ENCODE measurements at places on chromosomes 12 and 14.
A peak's percentile ranks its signal among the peaks of the same experiment; 100 is the strongest.

- no peak for DNase-seq
These were observed 95.0 kb upstream of the OTX2 start for GRCh38 chr14:56905282-56905681.

- DNase-seq: peak; percentile 32
These were observed 2.6 kb downstream of the KIAA0586 start for GRCh38 chr14:58430156-58430555.

DNA sequence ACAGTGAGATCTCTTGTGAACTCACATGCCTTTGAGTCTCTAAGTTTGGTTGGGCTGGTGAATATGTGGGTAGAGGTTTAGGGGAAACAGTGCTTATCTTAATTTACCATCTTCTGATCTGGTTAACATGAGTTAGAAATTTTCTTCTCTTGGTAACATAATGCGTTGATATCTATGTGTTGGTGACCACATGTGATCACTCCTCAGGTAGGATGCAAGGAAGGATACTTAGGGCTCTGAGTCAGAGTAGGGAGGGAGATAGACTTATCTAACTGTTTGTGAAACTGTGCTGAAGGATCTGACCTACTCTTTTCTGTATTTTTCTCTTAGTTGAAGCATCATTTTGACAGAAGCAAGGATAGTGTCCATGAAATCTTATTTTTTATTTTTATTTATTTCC lies 23.1 kb downstream of the FAM234B start:
- no peak for DNase-seq

DNA sequence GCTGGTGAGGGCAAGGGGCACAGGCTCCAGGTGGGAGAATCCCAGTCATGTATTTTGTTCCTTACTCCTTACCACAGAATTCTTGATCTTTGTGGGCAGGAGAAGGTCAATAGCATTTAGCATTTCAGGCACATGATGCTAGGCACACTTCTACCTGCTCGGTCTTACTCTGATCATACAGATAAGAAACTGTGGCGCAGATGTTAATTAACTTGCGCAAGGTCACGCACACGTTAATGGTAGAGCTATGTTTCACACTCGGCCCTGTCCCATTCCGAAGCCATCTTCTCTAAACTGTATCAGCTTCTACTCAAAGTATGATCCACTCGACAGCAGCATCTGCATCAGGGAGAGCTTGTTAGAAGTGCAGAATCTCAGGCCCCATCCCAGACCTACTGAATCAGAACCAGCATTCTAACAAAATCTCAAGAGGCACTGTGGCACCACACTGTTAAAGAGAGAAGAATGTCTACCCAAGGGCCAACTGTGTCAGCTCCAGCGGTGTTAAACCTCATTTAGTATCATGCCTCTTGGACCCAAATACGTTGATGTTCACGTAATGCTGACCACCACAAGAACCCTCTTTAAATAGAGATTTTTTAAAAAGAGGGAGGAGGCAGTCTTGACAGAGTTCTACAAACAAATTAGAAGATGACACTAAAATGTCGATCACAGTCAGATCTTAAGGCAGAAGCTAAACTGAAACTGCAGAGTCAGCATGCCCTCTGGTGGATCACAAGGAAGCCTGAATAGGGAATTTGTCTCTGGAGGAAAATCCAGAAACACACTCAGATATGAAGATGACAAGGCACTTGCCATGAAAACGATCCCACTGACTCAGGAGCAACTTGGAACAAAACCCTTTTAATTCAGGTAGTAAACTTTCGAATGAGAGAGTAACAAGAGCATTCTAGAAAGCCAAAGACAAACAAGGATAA lies 7.3 kb downstream of the STXBP6 start:
- peak; percentile 50 for DNase-seq

DNA sequence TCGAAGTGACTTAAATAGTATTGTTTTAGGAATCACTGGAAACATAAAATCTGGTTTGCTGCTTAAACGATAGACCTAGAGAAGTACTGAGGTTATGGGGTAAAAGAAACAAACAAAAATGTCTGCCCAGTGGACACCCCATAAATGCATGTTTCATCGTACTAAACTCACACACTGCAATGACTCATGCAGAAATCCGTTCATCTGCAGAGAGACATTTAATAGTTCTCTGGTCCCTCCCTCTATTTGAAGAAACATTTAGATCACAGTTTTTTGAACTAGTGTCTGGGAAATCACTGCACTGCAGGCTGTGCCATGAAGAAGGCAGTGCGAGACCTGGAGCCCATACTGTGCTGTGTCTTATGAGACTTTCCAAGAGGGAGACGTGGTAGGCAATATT lies 25.5 kb downstream of the SLC17A8 start:
- no peak for DNase-seq

DNA sequence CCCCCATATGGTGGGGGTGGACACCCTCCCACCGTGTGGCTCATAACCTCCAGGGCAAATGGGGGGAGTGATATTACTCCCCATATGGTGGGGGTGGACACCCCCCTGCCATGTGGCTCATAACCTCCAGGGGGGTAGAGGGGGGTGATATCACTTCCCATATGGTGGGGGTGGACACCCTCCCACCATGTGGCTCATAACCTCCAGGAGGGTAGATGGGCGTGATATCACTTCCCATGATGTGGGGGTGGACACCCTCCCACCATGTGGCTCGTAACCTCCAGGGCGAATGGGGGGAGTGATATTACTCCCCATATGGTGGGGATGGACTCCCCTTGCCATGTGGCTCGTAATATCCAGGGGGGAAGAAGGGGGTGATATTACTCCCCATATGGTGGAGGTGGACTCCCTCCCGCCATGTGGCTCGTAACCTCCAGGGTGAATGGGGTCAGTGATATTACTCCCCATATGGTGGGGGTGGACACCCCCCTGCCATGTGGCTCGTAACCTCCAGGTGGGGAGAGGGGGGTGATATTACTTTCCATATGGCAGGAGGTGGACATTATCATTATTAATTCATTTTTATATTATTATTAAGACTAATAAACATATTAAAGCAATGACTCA lies 51.2 kb upstream of the OXA1L start:
- DNase-seq: no peak

DNA sequence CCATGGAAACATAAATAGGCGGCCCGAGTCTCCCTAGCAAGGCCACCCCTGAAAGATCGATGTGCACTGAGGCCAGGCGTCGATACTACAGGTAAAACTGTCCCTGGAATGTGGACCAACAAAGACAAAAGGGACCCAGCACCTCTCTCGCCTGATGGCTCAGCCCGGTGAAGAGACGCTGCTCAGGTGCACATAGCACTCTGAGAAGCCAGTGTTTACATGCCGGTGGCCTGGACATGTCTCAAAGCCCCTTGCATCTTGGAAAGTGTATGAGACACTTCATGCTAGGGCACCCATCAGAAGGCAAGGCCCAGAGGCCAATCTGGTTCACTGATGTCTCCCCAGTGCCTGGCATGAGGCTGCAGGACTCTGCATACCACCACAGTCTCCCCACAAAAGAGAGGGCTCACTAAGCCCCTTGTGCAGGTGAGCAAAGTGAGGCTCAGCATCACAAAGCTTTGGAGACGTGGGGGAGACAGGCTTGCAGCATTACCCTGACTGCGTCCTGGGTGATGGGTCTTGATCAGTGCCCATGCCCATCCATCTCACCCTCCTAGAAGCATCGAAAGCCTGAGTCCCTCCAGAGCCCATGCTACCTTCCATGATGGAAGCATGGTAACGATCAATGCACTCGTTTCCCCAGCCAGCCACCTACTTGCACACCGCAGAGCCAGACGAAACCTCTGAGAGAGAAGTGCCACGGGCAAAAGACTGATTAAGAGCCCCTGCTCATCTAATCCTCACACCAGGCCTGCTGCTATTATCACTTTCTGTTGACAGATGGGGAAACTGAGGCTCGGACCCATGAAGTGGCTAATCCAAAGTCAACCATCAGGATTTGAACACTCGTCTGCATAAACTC lies 16.1 kb downstream of the BCL11B start:
- DNase-seq: no peak

GRCh38 chr12:31597066-31597465 lies 6.1 kb upstream of the DENND5B start:
- no peak for DNase-seq

GRCh38 chr12:68636268-68636667 lies 25.6 kb downstream of the RAP1B start:
- DNase-seq: peak; percentile 19

DNA sequence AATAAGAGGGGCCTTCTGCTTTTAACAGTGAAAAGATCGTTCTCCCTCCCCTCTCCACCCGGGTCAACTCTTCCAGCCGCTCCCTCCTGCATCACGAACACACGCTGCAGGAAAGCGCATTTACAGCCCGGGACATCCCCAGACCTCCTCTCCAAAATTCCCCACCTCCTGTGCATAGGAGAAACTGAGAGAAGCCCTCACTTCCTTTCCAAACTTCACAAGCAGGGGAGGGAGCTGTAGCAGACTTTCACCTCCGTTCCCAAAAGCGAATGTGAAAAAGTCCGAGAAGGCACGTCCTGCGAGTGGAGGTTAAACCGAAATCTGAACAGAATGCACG lies 513 bp downstream of the BCAT1 start:
- DNase-seq: no peak

DNA sequence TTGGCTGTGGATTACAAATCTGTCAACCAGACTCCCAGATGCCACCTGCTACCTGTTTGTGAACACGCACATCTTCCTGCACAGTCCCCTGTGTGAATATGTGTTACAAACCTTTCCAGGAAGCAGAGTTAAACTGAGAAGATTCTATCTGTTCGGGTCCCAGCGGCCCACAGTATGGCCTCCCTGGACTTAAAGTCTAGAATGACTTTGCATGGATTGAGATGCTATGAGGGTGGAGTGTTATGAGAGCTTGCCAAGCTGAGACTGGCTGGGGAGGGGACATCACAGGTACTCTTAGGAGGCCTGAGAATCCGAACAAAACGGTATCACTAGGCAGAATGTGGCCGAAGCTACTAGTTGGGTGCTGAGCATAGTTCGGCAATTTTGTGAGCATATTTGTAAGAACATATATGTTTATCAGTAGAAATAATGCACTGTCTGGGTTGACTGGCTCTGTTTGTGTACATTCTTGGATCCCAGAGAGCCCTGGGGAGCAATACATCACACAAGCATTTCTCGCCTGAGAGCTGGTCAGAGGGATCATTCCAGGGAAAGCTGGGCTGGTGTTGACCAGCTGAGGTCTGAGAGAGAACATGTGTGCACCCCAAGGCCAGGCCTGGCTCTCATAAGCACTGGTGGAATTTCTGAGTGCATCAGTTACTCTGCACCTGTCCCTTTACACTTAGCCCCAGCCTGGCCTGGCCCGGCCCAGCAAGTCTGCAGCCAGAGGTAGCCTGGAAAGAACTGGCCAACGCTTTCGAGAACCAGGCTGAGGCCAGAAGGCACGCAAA lies 29.8 kb upstream of the LTBP2 start:
- no peak for DNase-seq

DNA sequence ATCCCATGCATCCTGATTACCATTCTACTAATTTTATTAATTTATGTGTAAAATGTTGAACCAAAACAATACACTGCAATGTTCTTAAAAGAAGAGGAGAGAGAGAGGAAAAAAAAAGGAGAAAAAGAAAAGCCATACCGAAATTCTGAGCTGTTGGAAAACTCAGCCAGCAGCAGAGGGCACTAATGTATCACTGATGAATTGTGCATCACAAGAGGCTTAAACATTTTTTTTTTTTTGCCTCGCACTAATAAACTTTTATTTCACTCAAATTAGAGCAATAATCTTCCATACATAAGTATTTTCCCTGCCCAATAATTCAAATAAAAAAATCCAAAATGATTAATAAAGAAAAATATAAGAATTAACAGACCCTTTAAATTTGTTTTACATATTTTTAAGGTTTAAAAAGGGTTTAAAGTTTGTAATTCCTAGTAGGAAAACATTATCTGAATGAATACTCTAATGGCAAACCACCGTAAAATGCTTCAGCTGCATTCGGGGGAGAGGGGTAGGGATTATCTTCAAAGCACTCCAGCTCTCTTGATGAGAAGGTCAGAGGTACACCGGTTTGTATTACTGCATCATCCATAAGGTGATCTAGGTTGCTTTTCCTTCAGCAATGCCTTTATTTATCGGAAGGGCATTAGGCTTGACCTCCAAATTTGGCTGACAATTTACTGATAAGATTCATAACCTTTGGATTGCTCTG lies 41.9 kb downstream of the ATP23 start:
- peak; percentile 46 for DNase-seq

GRCh38 chr14:94654071-94654861 lies 42.1 kb downstream of the SERPINA3 start:
- no peak for DNase-seq

GRCh38 chr12:67391034-67391433 lies 121.9 kb downstream of the CAND1 start:
- peak; percentile 21 for DNase-seq

DNA sequence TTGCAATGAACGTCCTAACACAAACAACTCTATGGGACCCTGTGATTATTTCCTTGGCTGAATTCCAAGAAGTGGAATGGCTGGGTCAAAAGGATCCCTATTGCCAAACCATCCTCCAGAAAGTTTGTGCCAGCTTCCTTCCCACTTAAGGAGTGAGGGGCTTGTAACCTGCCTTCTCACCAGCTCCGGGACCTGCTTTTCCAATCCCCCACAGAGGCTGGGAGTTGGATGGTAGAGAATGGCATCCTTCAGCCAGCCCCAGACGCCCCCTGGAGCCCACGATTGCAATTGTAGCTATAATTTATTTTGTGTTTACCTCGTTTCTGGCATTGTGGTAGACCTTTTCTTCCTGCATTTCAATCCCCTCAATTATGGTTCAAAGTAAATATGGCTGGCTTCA lies 9.7 kb upstream of the ZDHHC22 start:
- no peak for DNase-seq

GRCh38 chr14:61437381-61437780 lies 116.0 kb downstream of the PRKCH start:
- no peak for DNase-seq

DNA sequence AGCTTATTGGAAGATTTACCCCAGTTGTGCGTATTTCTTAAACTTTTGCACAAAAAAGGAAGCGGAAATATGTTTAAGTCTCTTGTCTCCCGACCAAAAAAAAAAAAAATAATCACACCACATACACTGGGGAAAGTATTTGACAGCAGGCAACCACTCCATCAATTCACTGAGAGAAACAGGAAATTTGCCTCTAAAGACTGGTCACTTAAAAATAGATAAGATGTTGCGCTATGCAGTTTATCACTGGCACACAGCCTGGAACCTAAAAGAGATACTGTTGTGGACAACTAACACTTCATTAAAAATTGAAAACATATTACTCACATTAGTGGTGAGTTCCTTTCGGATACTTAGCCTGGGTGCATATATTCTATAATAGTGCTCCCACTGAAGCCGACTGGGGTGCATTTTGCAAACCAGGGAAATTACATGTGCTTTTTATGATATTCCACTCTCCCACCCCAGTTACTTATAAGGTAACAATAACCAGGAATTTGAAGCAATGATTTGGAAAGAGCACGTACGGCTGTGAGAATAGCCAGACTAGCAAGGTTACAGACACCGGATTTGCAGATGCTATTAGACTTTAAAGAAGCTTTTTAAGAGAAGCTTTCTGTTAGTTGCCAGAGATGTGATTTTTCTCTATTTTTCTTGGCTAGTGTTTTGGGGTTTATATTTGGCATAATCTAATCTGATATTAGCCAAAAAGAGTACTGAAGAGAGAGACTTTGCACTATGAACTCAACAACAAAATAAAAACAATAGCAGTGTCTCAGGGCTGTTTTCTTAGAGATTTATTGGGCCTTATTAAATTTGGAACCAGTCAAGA lies 311.5 kb downstream of the NOVA1 start:
- no peak for DNase-seq
